DND-41 (cell line): ENCODE measurements at places on chromosomes 4 and X.

DNA sequence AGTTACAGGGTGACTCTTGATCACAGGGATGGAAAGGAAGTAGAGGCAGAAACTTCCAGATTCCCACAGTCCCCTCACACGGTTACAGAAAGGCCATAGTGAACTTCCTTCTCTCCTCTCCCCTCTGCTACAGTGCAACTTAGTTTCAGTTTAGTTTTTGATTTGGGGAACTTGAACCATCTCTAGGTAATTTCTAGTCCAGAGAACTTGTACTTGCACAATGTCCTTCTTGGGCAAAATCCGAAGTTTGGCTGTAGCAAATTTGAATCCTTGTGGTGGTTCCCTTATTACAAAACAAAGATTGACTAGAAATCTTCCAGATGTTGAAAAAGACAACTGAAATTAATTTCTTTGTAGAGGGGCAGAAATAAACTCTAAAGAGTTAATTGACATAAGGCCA, 1.2 kb upstream of the BLTP1 start:
- H3K27ac ChIP-seq, result no peak overlapping the region
- no peak overlapping the region for H3K4me3 ChIP-seq
- DNase-seq, result no peak
- H3K27me3 ChIP-seq, result no peaks in the 10 kb centered on the region
- peaks cover 6% of the 10 kb centered on the region for H3K36me3 ChIP-seq
- peaks cover 28% of the 10 kb centered on the region for H3K4me1 ChIP-seq

DNA sequence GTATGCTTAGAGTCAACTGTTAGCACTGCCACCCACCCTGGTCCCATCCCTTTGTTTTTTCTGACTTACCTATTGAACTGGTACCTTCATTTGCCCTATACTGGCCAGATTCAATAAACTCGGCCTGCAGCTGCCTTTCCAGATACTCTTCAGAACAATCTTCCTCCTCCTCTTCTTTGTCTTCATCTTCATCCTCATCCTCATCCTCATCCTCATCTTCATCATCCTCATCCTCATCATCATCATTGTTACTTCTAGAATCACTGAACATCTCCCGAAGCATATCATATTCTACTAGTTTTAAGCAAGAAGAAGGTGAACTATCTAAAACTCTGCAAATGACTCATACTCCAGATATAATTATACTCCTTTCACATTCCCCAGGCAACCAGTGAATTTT, 14.9 kb downstream of the TAF7L start:
- no peak for DNase-seq
- no peak overlapping the region for H3K27ac ChIP-seq
- H3K36me3 ChIP-seq, result no peaks in the 10 kb centered on the region
- H3K27me3 ChIP-seq, result no peaks in the 10 kb centered on the region
- H3K4me3 ChIP-seq, result no peak overlapping the region
- no peaks in the 10 kb centered on the region for H3K4me1 ChIP-seq

- H3K36me3 ChIP-seq, result no peaks in the 10 kb centered on the region
- H3K27me3 ChIP-seq, result peaks cover 4% of the 10 kb centered on the region
- H3K4me3 ChIP-seq, result no peak overlapping the region
- H3K4me1 ChIP-seq, result no peaks in the 10 kb centered on the region
- H3K27ac ChIP-seq, result no peak overlapping the region
Observed at GRCh38 chr4:56255820-56256219, 131.5 kb downstream of the AASDH start.

DNA sequence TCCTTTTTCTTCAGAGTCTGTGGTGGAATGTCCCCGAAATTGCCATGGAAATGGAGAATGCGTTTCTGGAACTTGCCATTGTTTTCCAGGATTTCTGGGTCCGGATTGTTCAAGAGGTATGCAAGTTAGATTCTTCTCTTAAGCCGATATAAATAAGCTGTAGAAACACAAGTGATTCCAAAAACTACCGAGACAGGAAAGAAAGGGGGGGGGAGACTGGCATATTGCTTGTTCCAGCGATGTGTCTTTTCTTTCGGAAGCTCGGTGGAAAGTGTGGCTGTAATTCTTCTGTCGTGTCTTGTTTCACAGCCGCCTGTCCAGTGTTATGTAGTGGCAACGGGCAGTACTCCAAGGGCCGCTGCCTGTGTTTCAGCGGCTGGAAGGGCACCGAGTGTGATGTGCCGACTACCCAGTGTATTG, 236.9 kb downstream of the DCTD start:
- H3K36me3 ChIP-seq, result no peaks in the 10 kb centered on the region
- DNase-seq, result no peak
- no peak overlapping the region for H3K4me3 ChIP-seq
- no peak overlapping the region for H3K27ac ChIP-seq

GRCh38 chrX:130120746-130121504, 10.6 kb upstream of the ELF4 start:
- H3K4me1 ChIP-seq, result peaks cover 14% of the 10 kb centered on the region
- peak overlapping the region; percentile 49 for H3K4me3 ChIP-seq
- H3K27ac ChIP-seq, result peak overlapping the region; percentile 65; the same call in 1 of the 2 replicates
- no peaks in the 10 kb centered on the region for H3K27me3 ChIP-seq

DNA sequence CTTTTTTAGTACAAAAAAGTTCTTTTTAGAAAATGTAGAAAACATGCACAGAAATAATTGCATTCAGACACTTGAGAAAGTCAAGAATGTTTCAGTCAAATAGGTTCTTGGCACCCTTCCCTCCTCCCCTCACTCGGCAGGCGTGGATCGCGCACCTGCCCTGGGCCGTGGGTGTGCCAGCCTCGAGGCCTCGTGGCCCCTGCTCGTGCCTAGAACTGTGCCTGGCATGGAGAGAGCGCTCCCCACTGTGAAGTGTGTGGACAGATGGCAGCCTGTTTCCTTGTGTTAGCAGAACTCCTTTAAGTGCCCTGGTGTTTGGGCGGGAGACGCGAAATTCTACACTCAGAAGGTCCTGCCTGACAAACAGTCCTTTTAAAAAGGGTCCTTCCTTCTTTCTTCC, 14.7 kb downstream of the RGS12 start:
- no peaks in the 10 kb centered on the region for H3K36me3 ChIP-seq
- no peak overlapping the region for H3K27ac ChIP-seq
- H3K4me1 ChIP-seq, result peaks cover 8% of the 10 kb centered on the region
- peaks cover 51% of the 10 kb centered on the region for H3K27me3 ChIP-seq

DNA sequence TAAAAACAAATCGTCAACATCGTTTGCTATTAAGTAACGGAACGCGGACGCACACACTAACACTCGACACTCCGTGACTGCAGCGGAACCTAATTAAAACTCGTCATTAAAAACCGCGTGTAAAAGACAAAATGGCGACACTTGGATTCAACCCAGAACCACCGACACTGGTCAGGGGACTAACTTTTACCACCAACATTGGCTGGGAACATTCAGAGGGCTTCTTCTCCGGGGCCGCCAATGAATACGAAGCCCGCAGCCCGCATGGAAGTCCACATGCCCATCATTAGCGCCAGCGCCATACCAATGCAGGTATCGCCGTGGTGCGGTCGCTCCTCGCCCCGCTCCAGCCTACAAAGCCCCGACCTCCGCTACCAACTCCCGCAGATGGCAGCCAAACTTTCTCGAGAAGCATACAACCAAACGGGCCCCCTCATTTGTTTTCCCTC, 498 bp downstream of the RBMX start:
- H3K4me1 ChIP-seq, result peaks cover 42% of the 10 kb centered on the region
- H3K4me3 ChIP-seq, result peak overlapping the region; percentile 96
- H3K27me3 ChIP-seq, result no peaks in the 10 kb centered on the region
- peak; percentile 42 for DNase-seq
- peaks cover 50% of the 10 kb centered on the region for H3K36me3 ChIP-seq

DNA sequence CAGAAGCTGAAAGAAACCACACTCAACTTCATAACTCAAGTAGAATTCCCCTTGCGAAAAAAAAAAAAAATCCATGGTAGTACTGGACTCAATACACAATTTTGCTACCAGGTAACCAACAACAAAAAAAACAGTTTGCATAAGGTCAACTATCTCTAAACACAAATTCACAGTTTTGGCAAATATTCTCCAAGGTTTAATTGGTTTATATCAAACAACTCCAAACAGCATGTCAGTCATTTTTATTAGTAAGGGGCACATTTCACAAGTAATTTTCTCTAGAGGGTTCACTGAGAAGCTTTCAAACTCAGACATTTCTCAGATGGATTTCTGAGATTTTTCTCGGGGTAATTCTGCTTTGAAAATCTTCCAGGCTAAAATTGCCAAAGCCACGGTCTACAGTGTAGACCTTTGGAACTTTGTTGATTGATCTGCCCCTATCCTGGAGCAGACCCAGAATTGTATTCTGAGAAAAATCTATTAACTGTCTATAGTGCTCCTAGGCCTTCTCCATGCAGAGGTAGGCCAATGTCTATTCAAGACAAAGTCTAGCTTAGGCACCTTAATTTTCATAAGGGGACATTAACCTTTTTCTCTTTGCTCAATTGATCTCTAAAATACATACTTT, 73.7 kb upstream of the NFKB1 start:
- H3K36me3 ChIP-seq, result no peaks in the 10 kb centered on the region
- no peaks in the 10 kb centered on the region for H3K27me3 ChIP-seq
- H3K4me1 ChIP-seq, result peaks cover 13% of the 10 kb centered on the region
- no peak overlapping the region for H3K27ac ChIP-seq
- H3K4me3 ChIP-seq, result no peak overlapping the region

GRCh38 chrX:10175319-10175871, 18.6 kb downstream of the CLCN4 start:
- no peaks in the 10 kb centered on the region for H3K36me3 ChIP-seq
- H3K27ac ChIP-seq, result no peak overlapping the region
- H3K27me3 ChIP-seq, result no peaks in the 10 kb centered on the region
- H3K4me1 ChIP-seq, result no peaks in the 10 kb centered on the region

GRCh38 chr4:28469886-28470285, 1609.2 kb downstream of the STIM2 start:
- no peak overlapping the region for H3K27ac ChIP-seq
- no peaks in the 10 kb centered on the region for H3K27me3 ChIP-seq
- no peak for DNase-seq
- H3K4me1 ChIP-seq, result no peaks in the 10 kb centered on the region
- no peaks in the 10 kb centered on the region for H3K36me3 ChIP-seq

GRCh38 chr4:137526681-137527080, 5.6 kb downstream of the PCDH18 start:
- H3K4me3 ChIP-seq, result no peak overlapping the region
- no peaks in the 10 kb centered on the region for H3K27me3 ChIP-seq
- no peaks in the 10 kb centered on the region for H3K36me3 ChIP-seq
- no peak overlapping the region for H3K27ac ChIP-seq
- H3K4me1 ChIP-seq, result no peaks in the 10 kb centered on the region

DNA sequence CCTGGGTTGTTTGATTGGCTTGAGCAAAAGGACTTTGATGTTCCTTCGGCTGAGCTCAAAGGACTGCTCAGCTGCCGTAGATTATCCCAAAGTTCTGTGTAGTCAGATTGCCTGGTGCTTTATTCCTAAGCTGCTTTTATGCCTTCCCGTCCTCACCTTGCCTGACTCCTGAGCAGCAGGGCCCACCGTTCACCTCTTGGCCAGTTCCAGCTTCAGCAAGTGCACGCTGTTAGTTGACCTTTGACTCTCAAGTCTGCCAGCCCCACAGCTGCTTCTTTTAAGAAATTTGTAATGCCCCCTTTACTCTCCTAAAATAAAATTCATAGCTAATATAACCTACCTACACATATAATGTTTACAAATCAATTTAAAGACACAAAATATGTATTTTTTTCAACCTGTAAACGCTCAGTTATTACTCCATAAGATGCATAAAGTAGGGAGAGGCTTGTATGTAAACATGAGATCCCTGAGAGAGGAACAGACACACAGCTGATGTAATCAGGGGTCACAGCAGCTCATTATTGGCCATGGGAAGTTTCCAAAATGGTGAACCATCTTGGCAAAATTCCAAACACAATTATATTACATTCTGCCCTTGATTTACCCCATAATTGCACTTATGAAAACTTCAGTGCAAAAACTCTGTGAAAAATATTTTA, 28.6 kb downstream of the UCHL1 start:
- H3K27me3 ChIP-seq, result no peaks in the 10 kb centered on the region
- DNase-seq, result no peak
- H3K4me3 ChIP-seq, result no peak overlapping the region
- H3K4me1 ChIP-seq, result no peaks in the 10 kb centered on the region

DNA sequence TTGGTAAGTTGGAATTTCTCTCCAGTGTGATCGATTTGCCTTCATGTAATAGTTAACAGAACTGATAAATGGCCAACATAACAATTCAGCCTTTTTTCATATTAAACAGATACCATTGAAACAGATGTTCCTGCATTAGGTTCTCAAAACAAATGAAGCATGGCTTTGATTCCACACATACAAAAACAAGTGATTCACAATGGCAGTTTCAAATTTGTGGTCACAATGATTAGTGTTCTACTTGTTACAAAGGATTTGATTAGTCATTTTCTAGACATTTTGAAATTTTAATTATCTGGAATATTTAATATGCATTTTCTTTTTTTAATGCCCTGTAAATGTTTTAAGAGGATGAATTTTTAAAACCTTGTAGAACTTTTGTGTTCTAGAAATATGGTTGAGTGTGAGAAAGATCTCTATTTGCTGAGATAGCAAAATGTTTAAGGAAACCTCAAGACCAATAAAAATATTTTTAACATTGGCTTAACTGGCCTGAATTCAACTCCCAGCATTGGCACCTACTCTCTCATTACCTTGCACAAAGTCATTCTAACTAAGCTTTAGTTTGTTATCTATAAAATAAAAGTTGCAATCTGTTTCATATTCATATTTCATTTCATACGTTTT, 18.9 kb upstream of the GLRA3 start:
- H3K4me1 ChIP-seq, result no peaks in the 10 kb centered on the region
- no peak for DNase-seq
- no peaks in the 10 kb centered on the region for H3K27me3 ChIP-seq
- H3K27ac ChIP-seq, result no peak overlapping the region
- H3K36me3 ChIP-seq, result no peaks in the 10 kb centered on the region
- no peak overlapping the region for H3K4me3 ChIP-seq

GRCh38 chr4:170931321-170931720, 841.6 kb upstream of the AADAT start:
- no peaks in the 10 kb centered on the region for H3K4me1 ChIP-seq
- H3K36me3 ChIP-seq, result no peaks in the 10 kb centered on the region
- H3K4me3 ChIP-seq, result no peak overlapping the region
- no peak for DNase-seq

DNA sequence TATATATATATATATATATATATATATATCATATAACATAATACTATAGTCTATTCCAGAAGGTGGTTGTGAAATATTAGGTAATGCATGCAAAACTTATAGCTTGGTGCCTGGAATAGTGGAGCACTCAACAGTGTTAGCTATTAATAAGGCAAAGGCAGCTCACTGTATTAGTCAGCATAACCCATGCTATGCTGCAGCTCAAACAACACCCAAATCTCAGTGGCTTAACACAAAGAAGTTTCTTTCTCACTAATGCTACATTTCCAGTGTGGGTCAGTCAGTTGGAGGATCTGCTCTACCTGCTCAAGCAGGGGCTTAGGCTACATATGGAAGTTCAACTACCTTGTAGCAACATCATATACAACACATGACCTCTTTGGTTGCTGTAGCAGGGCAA, 5.2 kb upstream of the RPGR start:
- H3K36me3 ChIP-seq, result no peaks in the 10 kb centered on the region
- H3K4me3 ChIP-seq, result no peak overlapping the region
- H3K27me3 ChIP-seq, result no peaks in the 10 kb centered on the region
- no peak for DNase-seq

- H3K27ac ChIP-seq, result no peak overlapping the region
- no peaks in the 10 kb centered on the region for H3K36me3 ChIP-seq
- no peaks in the 10 kb centered on the region for H3K4me1 ChIP-seq
- H3K4me3 ChIP-seq, result no peak overlapping the region
- DNase-seq, result no peak
Observed at GRCh38 chr4:169335331-169335730, 64.6 kb upstream of the SH3RF1 start.
